ENCODE measurements at places on chromosomes 13 and 19. TPM values are rescaled to one million over a fixed set of nuclear protein-coding genes. Genes with fewer than 3 reads are reported as not detected.
A peak's percentile ranks its signal among the peaks of the same experiment; 100 is the strongest.

Gene B3GNT8
- 32.0 TPM for total RNA-seq

Gene TNFSF9
- total RNA-seq = 6.3 TPM

Gene IL12RB1
- total RNA-seq = 1.1 TPM

Gene LILRA6
- total RNA-seq = 0.95 TPM

Gene POSTN
- 2.1 TPM for total RNA-seq

Gene THSD8
- total RNA-seq = not detected

Gene SIGLEC5
- total RNA-seq = not detected

Gene EPN1
- total RNA-seq = 168 TPM

GRCh38 chr13:41032691-41033376 is 13.7 kb upstream of the ELF1 start:
- H3K27ac ChIP-seq = no peak overlapping the region
- no peak for DNase-seq
- peaks cover 11% of the 10 kb centered on the region for H3K4me1 ChIP-seq
- H3K27me3 ChIP-seq = no peaks in the 10 kb centered on the region
- no peak overlapping the region for H3K4me3 ChIP-seq
- no peaks in the 10 kb centered on the region for H3K36me3 ChIP-seq

- H3K27ac ChIP-seq = no peak overlapping the region
- H3K36me3 ChIP-seq = no peaks in the 10 kb centered on the region
- H3K4me3 ChIP-seq = no peak overlapping the region
- peaks cover under 1% of the 10 kb centered on the region for H3K4me1 ChIP-seq
Measured at GRCh38 chr13:23472189-23472588, 38.7 kb upstream of the SACS start.

DNA sequence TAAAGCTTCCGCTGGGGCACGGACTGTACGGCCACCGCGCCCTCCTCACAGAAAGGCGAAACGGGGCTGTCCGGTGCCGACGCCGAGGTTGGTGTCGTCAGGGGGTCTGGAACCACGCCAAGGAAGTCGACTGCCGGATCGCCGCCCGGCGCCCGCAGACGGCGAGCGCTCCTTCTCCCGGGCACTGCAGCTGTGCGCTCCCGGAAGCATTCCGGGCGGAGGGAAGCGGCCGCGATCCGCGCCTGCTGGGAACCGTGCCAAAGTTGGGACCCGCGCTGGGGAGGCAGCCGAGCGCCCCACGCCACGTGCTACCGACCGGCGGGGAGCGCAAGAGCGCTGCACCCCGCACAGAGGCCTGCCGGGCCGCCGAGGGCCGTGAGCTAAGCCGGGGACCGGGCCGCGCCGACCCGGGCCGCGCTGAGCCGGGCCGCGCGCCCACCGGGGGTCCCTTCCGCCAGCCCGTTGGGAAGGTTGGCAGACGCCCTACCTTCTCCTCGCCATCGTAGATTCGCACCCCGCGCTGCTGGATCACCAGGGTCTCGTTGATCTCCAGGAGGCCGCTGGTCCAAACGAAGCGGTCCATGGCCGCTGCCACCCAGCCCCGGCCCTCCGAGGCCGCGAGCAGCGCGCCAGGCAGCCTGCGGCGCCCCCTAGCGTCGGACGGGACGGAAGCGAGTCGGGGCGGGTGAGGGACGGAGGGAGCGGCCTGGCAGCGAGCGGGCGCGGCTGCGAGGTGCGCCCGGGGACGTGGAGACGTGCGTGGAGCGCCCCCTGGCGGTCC is at the start of gene VPS36:
Gene VPS36, minus strand, starts transcription at position 623 of the 781 bp plus-strand sequence. Its CDS starts 40 bp downstream, at position 583.
- peak; percentile 67 for DNase-seq
- H3K4me1 ChIP-seq = peaks cover 28% of the 10 kb centered on the region
- H3K27me3 ChIP-seq = no peaks in the 10 kb centered on the region
- H3K36me3 ChIP-seq = peaks cover 2% of the 10 kb centered on the region
- H3K27ac ChIP-seq = peak within 1 kb of the TSS; percentile 99
- H3K4me3 ChIP-seq = peak within 1 kb of the TSS; percentile 75

- no peak overlapping the region for H3K27ac ChIP-seq
- no peaks in the 10 kb centered on the region for H3K27me3 ChIP-seq
- DNase-seq = no peak
- no peaks in the 10 kb centered on the region for H3K4me1 ChIP-seq
- no peaks in the 10 kb centered on the region for H3K36me3 ChIP-seq
Measured at GRCh38 chr13:54433493-54434206, 1405.0 kb downstream of the OLFM4 start.

DNA sequence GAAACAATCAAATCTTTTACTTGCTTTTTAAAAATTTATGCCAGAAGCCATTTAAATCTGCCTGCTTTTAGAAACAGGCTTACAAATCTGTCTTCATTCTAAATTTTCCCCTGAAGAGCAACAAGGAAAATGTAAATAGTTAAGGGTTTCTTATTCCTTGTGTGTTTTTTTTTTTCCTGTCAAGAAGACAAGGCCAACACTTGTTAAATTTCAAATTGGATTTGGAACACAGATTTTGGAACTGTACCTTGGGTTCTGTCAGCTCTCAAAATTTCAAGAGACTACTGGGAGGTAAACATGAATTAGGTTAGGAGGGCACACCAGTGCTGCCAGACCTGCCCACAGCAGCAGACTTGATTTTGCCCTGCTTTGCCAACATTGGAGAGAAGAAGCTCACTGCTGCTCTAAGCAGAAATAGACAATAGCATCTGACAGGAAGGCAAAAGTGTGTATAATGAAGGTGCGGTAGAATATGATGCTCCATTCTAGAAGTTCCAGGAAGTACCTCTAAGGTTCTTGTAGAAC is 121.7 kb downstream of the NHLRC3 start:
- no peak for DNase-seq
- no peaks in the 10 kb centered on the region for H3K36me3 ChIP-seq
- no peaks in the 10 kb centered on the region for H3K27me3 ChIP-seq
- no peak overlapping the region for H3K27ac ChIP-seq
- H3K4me3 ChIP-seq = no peak overlapping the region

GRCh38 chr19:37564624-37565369 is 29.8 kb downstream of the ZNF571 start:
- no peak overlapping the region for H3K4me3 ChIP-seq
- H3K27ac ChIP-seq = no peak overlapping the region
- H3K27me3 ChIP-seq = no peaks in the 10 kb centered on the region
- no peaks in the 10 kb centered on the region for H3K36me3 ChIP-seq
- H3K4me1 ChIP-seq = no peaks in the 10 kb centered on the region
- DNase-seq = no peak

DNA sequence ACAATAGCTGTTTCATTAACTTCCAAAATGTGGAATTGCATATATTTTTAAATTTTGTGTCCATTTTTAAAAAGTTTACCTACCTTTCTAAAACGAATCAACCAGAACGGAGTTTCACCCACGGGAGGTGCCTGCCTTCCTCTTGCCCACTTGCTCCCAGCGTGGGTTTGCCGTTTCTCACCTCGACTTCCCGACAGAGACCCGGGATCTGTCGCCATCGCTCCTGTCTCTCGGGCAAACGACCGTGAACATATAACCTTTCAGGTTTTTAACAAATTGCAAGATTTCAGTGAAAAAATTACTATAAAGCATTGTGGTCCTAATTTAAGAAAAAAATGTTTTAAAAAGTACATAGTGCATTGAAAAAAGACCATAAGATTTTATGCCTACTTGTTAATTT is 4.2 kb downstream of the TMEM255B start:
- no peaks in the 10 kb centered on the region for H3K36me3 ChIP-seq
- H3K4me3 ChIP-seq = no peak overlapping the region
- no peak overlapping the region for H3K27ac ChIP-seq
- H3K27me3 ChIP-seq = no peaks in the 10 kb centered on the region
- H3K4me1 ChIP-seq = peaks cover 4% of the 10 kb centered on the region

DNA sequence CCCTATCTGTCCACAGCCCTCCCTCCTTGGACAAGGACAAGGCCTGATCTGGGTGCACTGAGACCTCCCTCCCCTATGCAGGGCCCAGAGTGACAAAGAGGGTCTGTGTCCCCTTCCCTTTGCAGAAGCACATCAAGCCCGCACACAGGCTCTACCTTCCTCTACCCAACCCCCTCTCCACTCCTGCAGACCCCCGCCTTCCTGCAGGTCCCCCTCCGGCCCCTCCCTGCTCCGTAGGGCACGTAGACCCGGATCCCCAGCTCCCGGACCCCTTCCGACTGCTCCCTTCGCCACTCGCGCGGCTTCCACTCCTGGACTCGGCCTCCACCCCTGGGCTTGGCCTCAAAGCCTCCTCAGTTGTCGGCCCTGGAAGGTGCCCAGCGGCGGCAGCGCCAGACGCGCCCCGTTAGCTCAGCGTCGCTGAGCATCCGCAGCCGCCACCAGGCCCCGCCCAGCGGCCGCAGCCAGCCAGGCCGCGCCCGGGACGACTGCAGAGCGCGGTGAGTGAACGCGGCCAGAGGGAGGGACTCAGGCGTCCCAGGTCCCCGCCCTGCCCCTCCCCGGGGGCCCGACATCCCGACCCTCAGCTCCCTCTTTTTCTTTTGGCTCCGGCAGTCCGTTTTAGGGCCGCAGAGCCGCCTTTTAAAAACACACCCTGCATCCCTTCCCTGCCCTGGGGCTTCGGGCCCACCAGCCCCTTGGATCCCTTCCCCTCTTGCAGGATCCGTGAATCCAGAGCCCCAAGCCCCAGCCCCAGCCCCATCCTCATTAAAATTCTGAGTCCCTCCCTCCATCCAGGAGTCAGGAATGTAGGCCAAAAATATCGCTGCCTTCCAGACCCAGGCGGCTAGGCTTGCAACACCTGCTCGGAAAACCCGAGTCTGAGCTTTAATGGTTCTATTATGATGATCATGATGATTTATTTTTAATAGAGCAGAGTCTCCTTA is 1.5 kb upstream of the MYADM start:
- H3K36me3 ChIP-seq = no peaks in the 10 kb centered on the region
- no peak for DNase-seq
- H3K27ac ChIP-seq = peak overlapping the region; percentile 53
- peaks cover 33% of the 10 kb centered on the region for H3K4me1 ChIP-seq

DNA sequence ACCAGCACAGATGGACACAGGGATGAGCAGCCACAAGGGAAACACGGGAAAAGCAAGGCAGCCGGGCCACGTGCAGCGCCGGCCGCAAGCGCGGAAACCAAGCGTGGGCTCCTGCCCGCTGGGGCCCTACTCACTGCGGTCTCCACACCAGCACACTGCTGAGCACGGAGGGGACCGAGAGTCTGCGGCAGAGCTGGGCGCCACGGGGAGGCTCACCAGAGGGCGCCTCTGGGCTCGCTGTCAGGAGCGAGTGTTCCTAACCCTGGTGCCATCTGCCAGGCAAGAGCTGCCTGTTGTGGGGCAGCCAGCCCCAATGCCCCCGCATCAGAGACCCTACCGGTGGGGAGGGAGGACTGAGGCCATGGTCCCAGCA is 26.5 kb downstream of the MPND start:
- H3K4me3 ChIP-seq = peak overlapping the region; percentile 11
- DNase-seq = no peak
- peaks cover 63% of the 10 kb centered on the region for H3K4me1 ChIP-seq
- peak overlapping the region; percentile 92 for H3K27ac ChIP-seq

DNA sequence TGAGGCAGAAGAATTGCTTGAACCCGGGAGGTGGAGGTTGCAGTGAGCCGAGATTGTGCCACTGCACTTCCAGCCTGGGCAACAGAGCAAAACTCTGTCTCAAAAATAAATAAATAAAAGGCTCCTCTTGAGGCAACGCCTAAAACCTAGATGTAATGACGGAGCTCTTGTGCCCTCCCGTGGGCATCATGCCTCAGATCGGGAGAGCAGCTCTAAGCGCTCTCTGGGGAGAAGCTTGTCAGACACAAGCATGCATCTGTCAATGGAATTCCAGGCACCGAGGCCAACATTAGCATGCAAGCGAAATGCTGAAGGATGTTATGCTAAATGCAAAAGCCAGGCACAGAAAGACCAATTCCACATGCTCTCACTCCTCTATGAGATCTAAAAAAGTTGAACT is 45.6 kb upstream of the MRI1 start:
- no peak overlapping the region for H3K27ac ChIP-seq
- no peak overlapping the region for H3K4me3 ChIP-seq
- no peaks in the 10 kb centered on the region for H3K36me3 ChIP-seq
- DNase-seq = no peak
- H3K27me3 ChIP-seq = no peaks in the 10 kb centered on the region

- no peak overlapping the region for H3K4me3 ChIP-seq
- H3K27ac ChIP-seq = no peak overlapping the region
- DNase-seq = no peak
- H3K27me3 ChIP-seq = no peaks in the 10 kb centered on the region
- H3K36me3 ChIP-seq = no peaks in the 10 kb centered on the region
Measured at GRCh38 chr13:65064967-65065366, 2165.2 kb downstream of the PCDH9 start.

GRCh38 chr13:74040200-74040599 is 94.0 kb downstream of the KLF12 start:
- no peaks in the 10 kb centered on the region for H3K4me1 ChIP-seq
- no peaks in the 10 kb centered on the region for H3K36me3 ChIP-seq

Measured in esophagus squamous epithelium (tissue), 5 donors.